ENCODE measurements at places on chromosomes 12 and 14.

- DNase-seq, result no peak
Measured at GRCh38 chr14:36845356-36846012, 183.8 kb downstream of the PAX9 start.

- DNase-seq, result no peak
Measured at GRCh38 chr12:76240281-76240680, 107.9 kb downstream of the BBS10 start.

GRCh38 chr14:35989736-35990135 lies 163.6 kb downstream of the BRMS1L start:
- no peak for DNase-seq

DNA sequence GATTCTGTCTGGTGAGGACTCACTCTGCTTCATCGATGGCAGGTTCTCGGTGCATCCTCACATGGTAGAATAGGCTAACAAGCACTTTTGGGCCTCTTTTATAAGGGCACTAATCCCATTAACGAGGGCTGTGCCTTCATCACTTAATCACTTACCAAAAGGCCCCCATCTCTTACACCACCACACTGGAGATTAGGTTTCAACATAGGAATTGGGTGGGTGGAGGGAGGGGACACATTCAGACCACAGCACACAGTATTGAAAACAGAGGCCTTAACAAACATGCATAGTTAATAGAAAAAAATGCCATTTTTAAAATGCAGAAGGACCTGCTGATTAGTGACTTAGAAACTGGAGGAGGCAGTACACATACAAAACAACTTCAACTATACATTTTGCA lies 61.6 kb downstream of the SPPL3 start:
- no peak for DNase-seq

GRCh38 chr12:132321321-132322118 lies 7.9 kb downstream of the GALNT9 start:
- DNase-seq, result peak; percentile 44

- no peak for DNase-seq
Measured at GRCh38 chr14:95741038-95741490, 27.1 kb upstream of the TCL1A start.

DNA sequence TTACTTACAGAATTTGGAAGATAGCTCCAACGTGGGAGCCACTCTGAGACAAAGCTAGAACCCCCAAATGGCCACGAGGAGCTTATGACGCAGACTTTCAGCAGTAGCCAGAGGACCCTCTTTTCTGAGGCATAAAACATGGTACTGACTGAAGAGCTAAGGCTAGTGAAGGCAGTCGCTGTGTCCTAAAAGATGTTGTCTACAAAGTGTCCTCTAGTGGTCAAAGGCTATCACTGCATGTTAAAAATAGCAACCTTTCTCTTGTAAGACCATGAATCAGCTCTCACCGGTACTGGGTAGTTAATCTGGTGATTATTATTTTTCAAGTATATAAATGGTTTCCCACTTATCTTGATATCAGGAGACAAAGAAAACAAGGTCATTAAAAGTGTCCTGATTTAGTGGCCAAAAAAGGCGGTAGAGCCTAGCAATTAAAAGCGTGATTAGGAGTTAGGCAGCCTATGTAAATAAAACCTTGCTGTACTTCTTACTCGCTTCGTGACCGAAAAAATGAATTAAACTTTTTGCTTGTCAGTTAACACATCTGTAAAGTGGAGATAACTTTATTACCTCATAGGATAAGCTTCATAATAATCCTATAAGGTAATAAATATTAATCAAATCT lies 47.0 kb upstream of the LGR5 start:
- DNase-seq, result no peak

DNA sequence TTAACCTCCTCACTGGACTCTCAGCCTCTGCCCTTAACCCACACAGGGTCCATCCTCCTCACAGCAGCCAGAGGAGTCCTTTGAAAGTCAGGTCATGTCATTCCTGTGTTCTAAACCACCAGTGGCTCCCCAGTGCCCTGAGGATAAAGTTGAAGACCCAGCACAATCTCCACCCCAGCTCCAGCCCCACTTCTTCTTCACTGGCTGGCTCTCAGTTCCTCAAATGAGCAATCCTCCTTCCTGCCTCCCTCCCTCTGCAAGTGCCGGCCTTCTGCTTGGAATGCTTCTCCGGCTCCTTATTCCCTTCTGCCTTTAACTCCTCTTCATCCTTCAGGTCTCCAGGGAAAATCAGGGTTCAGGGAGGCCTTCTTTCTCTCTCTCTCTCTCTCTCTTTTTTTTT lies 32.0 kb upstream of the SPPL3 start:
- DNase-seq, result no peak

GRCh38 chr14:103713304-103714062 lies 1.8 kb downstream of the XRCC3 start:
- DNase-seq, result no peak

GRCh38 chr12:29608581-29608980 lies 111.1 kb upstream of the OVCH1 start:
- DNase-seq, result no peak

- no peak for DNase-seq
Measured at GRCh38 chr12:89971880-89972279, 263.2 kb upstream of the ATP2B1 start.

Data from natural killer cell treated with Interleukin-12 subunit alpha and Interleukin-12 subunit beta and Interleukin-15 and Interleukin-18, amount 100 ng/mL, for 72 hours (primary cell).